Breast epithelium (tissue), 4 donors: ENCODE measurements at places on chromosomes 6 and 20.

GRCh38 chr6:85006362-85006761 is 242.0 kb upstream of the TBX18 start:
- DNase-seq: no peak

GRCh38 chr6:130288065-130288464 is 65.3 kb upstream of the SAMD3 start:
- DNase-seq: no peak

- no peak for DNase-seq
Measured at GRCh38 chr6:2166717-2167116, 78.7 kb downstream of the GMDS start.

- DNase-seq: peak; percentile 19
Measured at GRCh38 chr6:46044881-46045617, 29.4 kb upstream of the CLIC5 start.

DNA sequence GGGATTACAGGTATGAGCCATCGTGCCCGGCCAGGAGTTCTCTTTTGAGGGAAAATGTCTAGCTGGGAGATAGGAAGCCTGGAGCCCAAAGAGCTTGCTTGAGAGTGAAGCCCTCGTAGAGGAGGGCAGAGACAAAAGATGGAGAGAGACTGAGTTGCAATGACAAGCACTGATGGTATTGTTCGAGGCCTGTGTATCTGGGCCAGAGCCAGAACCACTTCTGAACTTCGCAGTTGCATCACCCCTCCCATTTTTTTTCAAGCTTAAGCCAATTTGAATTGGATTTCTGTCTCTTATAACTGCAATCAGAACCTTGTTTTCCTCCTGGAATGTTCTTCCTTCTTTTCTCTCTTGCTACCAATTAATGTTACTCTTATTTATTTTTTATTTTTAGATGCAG is 83.1 kb downstream of the KCNB1 start:
- DNase-seq: no peak

- DNase-seq: no peak
Measured at GRCh38 chr20:43716123-43716522, 10.7 kb downstream of the GTSF1L start.

GRCh38 chr20:8018958-8019245 is 659 bp downstream of the TMX4 start:
- peak; percentile 53 for DNase-seq

DNA sequence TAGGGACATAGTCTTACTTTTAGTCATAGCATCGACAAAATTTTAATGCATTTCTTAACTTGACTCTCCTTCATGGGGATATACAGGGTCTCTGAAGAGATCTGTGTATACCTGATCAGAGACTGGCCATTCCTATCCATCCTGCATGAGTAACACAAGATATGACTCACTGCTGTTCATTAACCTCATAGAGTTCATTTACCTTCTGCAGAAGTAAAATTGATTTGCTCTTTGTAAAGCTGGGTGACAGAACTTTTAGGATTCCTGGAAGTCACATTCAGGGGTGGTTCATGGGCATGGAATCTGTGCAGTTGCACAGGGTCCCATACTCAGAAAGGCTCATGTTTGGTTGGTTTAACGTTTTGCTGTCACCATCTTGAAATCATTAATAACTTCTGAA is 53.2 kb downstream of the PDE7B start:
- no peak for DNase-seq

DNA sequence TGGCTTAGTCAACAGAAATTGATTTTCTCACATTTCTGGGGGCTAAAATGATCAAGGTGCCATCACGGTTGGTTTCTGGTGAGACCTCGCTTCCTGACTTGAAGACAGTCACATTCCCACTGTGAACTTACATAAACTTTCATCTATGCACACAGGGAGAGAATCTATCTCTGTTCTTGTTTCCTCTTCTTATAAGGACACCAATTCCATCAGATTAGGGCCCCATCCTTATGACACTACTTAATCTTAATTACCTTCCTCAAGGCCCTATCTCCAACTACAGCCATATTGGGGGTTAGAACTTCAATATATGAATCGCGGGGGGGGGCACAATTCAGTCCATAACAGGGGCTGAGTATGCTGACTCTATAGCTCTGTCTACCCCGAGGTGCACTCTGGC is 10.6 kb upstream of the SCGN start:
- DNase-seq: no peak

DNA sequence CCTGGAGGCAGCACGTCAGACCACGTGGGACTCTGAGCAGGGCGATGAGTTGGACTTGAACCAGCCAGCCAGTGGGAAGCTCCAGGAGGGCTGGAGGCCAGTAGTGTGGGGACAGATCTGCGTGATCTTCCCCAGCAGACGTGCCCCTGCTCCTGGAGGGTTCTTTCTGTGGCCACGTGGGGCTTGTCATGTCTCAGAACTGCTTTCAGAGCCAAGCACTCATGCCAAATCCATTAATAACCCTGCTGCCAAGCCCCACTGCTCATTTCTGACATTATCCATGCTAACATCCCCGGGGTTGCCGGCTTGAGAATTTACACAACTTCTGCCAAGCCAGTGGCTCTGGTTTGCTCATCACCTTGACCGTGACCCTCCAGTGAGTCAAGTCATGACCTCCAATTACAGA is 38.3 kb downstream of the SIRPA start:
- DNase-seq: no peak

DNA sequence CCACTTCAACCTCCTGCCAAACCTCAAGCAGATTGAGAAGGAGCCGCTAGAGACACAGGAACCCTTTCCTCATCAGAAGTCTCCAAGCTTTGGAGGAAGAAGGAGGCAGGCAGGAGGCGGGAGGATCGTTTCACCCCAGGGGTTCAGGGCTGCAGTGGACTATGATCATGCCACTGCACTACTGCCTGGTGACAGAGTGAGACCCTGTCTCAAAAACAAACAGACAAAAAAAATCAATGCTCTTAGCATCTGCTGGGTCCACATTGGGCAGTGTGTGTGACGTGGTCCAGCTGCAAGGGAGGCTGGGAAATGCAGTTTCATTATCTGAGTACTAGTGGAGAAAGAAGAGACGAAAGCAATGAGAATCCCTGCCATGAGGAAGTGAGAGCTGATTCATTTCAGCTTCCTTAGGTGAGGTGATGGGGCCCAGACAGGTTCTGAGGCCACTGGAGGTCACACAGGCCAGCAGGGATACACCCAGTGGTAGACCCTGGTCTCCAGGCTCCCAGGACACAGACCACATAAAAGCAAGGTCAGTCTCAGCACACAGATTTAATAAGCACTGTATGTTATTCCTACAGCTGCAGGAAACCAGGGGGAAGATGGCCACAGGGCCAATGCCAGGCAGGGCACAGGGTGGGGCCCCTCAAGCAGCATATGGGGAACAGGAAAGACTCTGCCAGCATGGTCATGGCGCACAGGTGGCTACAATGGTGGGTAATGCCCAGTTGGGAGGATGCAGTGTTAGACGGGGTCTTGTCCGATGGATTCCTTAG is 4.3 kb downstream of the GFRA4 start:
- DNase-seq: no peak

DNA sequence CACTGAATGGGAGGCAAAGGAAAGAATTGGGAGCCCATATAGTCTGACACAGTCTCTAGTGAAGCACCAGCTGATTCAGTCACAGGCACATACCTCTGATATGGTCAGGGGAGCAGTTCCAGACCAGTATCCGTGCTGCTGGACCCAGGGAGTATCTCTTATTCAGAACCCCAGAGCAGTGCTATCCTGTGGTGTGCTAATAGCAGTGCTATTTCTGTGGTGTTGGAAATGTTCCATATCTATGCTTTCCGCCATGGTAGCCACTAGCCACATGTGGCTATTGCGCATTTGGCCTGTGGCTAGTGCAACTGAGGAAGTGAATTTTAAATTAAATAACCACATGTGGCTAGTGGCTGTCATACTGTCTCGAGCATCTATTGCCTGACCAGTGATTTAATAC is 11.0 kb downstream of the SCUBE3 start:
- DNase-seq: no peak

DNA sequence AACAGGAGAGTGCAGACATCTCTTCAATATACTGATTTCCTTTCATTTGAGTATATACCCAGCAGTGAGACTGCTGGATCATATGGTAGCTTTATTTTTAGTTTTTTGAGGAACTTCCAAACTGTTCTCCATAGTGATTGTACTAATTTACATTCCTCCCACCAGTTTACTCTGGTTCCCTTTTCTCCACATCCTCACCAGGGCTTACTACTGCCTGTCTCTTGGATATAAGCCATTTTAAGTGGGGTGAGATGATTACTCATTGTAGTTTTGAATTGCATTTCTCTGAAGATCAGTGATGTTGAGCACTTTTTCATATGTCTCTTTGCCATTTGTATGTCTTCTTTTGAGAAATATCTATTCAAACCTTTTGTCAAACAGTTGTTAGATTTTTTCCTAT is 64.9 kb upstream of the HMGCLL1 start:
- no peak for DNase-seq

DNA sequence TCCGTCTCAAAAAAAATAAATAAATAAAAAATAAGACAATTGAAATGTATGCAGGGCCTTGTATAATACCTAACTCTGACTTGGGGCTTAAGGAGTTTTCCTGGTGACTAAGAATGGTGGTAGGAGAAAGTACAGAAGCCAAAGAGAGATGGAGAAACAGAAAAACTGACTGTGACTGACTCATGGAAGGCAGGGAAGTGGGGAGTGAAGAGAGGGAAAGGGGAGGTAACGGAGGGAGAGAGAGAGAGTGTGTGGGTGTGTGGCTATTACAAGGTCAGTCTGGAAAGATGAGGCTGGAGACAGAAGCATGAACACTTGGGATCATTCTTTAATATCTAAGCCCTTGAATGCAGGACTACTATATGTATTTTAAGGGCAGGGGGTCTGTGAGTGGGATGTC is 38.5 kb downstream of the SNRNP48 start:
- no peak for DNase-seq

DNA sequence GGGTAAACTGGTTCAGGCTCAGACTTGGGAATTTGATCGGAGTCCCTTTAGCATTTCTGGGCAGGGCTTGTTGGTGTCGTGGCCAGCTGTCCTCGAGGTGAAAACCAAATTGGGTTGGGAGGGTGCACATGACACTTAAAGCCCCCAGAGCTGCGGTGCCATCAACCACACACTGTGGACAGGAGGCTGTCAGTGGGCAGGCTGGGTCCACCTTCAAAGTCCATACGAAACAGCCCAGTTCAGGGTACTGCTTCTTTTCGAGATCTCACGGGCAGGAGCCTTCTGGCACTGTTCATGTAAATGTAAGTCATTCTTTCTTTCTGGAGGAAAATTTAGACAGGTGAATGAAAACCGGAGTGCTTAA is 7.0 kb downstream of the SYNJ2 start:
- DNase-seq: no peak

GRCh38 chr6:156497618-156498017 is 279.6 kb upstream of the ARID1B start:
- no peak for DNase-seq

- no peak for DNase-seq
Measured at GRCh38 chr6:118147511-118147910, 240.4 kb downstream of the SLC35F1 start.

GRCh38 chr6:26071135-26071534 is 16.1 kb upstream of the HFE start:
- no peak for DNase-seq
